ENCODE measurements at places on chromosomes 1 and 21.

GRCh38 chr1:109322974-109323373 lies 16.2 kb upstream of the MYBPHL start:
- no peak for DNase-seq

DNA sequence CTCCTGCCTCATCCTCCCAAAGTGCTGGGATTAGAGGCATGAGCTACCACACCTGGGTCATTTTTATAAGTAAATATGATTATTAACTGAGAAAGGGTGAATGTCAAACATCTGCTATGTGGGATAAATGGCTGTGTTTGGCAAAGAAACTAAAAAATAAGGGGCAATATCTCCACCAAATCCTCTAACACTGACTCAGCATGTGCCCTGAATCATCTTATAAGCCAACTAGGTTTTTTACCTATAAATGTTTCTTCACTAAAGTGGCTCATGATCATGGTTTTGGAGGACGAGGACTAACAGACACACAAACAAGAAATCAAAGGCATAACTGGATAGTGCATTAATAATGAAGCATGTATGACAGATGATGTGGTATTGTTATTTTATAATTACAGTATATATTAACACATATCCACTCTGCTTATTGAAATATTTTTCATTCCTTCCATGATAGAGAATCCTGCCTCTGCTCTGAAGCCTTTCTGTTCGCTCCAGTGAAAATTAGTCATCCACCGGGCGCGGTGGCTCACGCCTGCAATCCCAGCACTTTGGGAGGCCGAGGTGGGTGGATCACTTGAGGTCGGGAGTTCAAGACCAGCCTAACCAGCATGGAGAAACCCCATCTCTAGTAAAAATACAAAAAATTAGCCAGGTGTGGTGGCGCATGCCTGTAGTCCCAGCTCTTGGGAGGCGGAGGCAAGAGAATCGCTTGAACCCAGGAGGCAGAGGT lies 11.7 kb upstream of the ARHGAP29 start:
- DNase-seq = no peak

DNA sequence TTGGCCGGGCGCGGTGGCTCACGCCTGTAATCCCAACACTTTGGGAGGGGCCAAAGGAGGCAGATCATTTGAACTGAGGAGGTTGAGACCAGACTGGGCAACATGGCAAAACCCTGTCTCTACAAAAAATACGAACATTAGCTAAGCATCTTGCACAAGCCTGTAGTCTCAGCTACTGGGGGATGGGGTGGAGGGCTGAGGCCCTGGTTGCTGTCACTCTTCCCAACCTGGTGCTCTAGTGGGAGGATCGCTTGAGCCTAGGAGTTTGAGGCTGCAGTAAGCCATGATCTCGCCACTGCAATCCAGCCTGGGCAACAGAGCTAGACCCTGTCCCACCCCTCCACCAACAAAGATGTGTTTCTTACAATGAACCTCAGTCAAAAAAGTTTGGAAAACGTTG lies 2.8 kb downstream of the PHGDH start:
- DNase-seq = peak; percentile 26

GRCh38 chr1:67834246-67834877 lies 1.1 kb upstream of the GNG12 start:
- no peak for DNase-seq

GRCh38 chr1:84116558-84116957 lies 27.5 kb upstream of the PRKACB start:
- no peak for DNase-seq

DNA sequence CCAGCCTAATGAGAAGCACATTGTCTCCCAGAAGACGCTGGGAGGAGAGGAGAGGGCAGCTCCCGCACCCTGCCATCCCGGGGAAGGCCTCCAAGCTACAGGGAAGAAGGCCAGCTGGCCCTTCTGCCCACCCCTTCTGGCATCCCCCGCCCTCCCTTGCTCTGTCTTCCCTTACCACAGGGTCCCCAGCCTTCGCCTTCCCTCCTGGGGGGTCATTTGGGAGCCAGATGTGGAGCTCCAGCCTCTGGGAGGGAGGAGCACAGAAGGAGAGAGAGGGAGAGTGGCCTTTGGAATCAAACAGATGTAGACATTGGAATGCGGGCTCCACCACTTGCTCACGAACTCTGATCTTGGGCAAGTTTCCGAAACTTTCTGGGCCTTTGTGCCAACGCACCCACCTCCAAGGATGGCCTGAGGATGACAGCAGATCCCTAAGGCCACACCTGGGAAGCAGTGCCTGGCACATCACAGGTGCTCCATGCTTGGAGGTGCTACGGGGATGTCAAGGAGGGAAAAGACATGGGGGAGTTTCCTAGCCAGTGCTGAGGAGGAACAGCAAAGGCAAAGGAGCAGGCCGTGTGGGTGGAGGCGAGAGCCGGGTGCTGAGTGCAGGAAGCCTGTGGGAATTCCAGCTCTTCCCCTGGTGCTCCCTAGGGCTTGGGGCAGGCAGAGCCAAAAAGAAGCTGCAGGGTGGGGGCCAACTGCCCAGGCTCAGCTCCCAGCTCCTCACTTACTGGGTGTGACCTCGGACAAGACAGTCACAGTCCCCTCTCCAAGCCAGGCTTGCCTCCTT lies 23.1 kb upstream of the RSPO1 start:
- no peak for DNase-seq

DNA sequence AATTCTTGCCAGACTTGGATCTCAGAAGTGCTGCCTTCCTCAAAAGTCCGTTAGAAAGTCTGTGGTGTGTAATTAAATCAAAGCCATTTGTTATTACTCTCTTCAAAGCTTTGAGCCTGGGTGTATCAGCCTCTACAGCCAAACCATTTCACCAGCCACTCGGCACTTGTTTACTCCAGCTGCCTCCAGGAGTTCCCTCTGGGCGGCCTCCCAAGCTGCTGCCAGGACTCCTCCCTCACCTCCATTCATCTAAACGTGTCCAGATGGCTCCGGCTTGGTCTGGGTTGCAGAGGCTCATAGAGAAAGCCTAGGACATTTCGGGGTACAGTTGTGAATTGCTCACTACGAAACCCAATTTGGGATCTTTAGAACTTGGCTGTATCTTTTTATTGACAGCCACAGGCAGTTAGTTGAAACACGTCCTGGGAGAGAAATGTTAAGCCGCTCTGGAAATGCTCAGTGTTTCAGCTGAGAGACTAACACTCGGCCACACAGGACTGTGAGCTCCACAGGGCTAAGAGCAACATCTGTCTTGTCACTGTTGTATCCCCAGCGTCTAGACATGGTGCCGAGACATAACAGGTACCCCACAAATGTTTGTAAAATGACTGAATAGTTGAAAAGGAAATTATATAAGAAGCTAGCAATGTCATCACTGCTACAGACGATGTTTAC lies 116.9 kb upstream of the NGF start:
- peak; percentile 52 for DNase-seq

DNA sequence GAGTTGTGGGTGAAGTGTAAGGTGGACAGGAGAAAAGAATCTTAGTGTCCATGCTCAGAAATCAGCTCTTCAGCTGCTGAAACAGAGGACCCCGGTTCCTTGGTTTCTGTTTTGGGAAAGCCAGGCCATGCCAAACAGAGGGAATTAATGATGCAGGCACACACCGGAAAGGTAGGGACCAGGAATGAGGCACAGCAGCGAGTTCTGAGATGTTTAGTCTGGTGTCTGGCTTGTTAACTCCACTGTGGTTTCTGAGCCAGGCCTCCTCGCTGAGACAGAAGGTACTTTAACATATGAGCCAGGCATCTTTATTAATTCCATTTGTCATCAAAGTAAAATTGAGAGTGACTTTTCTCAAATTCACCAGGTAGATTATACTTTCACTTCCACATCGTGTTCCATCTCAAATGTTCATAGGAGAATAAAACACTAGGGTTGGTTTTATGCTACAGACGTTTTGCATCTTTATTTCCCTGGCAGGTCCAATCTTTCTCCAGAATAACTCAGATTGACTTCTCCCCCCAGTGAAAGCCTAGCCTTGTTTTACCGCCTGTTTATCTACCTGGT lies 23.5 kb downstream of the LRRC8D start:
- no peak for DNase-seq

DNA sequence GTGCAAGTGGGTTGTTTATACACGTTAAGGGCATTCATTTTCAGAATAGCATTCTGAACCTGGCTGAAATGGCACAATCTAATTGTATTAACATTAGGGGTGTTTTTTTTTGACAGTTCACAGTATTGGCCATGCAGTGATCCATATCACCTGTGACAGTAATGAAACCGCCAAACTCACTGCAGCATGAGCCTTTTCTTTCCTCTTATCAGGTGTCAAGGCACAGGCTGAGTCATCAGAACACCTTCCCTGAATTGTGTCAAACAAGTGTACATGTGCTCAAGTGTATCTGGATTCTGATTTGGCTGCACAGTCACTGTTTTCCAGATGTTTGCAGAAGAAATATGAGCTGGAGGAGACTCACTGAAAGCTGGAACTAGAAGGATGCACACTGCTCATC lies 47.7 kb upstream of the C8B start:
- no peak for DNase-seq

- DNase-seq = no peak
Observed at GRCh38 chr1:238998577-238998976, 387.8 kb upstream of the CHRM3 start.

- DNase-seq = no peak
Observed at GRCh38 chr1:40924767-40925166, 54.7 kb upstream of the CTPS1 start.

GRCh38 chr1:215539803-215540570 lies 27.1 kb upstream of the KCTD3 start:
- peak; percentile 32 for DNase-seq

DNA sequence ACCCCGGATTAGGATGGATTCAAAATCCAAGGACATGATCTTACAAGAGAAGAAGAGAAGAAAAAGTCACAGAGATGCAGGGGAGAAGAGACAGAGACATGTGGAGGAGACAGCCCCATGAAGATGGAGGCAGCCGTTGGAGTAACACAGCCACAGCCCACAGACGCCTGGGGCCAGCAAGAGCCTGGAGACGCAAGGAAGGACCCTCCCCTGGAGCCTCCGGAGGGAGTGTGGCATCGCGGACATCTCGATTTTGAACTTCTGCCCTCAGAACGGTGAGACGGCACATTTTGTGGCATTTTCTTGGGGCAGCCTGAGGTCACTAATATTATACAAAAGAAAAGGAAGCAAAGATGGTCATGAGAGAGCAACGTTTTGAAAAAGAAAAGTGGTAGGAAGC lies 28.8 kb downstream of the ABCG1 start:
- no peak for DNase-seq

- DNase-seq = peak; percentile 99
Observed at GRCh38 chr1:230084408-230085177, 17.6 kb downstream of the GALNT2 start.

- DNase-seq = no peak
Observed at GRCh38 chr1:227390525-227390924, 72.2 kb upstream of the CDC42BPA start.

DNA sequence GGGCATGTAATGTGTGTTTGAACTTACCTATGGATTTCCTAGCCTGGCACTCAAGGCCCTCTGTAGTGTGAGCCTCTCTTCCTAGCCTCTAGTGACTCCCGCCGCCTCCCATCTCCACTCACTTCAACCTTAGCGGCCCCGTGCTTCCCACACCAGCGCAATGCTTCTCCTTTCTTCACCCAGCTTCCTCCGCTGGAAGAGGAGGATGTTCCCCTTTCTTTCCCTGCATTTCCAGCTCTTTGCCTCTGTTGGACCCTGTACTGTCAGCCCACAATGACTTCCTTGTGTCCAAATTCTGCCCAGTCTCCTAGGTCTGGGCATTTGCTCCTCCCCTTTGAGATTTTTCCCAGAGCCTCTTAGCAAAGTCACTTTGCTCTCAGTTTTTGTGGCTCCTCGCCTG lies 138.1 kb upstream of the IRF2BP2 start:
- no peak for DNase-seq

- no peak for DNase-seq
Observed at GRCh38 chr1:152348447-152348846, 11.4 kb downstream of the FLG2 start.

GRCh38 chr1:209580577-209580976 lies 2.9 kb upstream of the CAMK1G start:
- DNase-seq = peak; percentile 48

GRCh38 chr1:171738911-171739310 lies 3.0 kb downstream of the VAMP4 start:
- peak; percentile 62 for DNase-seq

GRCh38 chr1:216600730-216601609 lies 122.3 kb downstream of the ESRRG start:
- peak; percentile 74 for DNase-seq

DNA sequence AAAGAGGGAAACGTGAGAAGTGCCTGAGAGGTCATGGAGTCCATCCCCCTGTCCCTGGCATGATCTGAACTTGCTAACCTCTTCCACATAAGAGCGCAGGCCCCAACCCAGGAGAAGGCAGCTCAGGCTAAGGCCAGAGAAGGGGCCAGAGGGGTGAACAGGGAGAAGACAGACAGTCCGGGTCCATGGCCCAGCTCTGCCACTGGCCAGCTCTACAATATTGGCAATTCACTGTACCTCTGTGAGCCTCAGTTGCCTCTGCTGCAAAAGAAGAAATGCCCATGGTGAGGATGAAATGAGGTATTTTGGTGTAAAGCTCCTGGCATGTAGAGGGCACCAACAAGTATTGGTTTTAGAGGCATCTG lies 72.3 kb downstream of the CAMK2N1 start:
- DNase-seq = no peak

- no peak for DNase-seq
Observed at GRCh38 chr1:19409477-19410341, 75.6 kb downstream of the CAPZB start.

DNA sequence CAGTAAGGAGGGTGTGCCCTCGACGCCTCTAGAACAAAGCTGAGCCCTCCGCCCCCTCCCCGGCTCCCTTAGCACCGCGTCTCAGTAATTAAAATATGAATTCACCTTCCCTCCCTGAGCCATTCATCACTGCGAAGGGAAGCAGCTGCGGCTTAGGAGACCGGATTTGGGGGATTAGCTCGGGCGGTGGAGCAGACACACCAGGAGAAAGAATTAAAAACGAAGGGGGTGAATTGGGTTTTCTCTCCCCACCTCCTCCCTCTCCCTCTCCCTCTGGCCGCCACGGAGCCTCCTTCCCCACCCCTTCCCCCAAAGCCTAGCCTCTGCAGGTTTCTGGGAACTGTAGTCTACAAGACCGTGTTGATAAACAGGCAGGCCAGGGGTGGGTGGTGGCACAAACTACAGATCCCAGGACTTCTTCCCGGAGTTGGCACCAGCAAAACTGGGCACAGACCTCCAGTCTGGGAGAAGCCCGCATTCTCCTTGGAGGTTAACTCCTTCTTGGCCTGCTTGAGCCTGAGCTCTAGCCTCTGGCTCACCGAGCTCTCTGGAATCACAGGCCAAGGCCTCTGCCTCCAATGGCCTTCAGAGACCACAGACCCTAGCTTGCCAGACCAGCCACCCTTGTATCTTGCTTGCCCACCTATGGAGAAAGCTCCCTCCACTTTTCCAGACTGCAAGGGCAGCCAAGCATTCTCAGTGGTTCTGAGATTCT lies 10.8 kb downstream of the BLACAT1 start:
- DNase-seq = peak; percentile 47
